ENCODE measurements at places on chromosomes 13 and 19.

DNA sequence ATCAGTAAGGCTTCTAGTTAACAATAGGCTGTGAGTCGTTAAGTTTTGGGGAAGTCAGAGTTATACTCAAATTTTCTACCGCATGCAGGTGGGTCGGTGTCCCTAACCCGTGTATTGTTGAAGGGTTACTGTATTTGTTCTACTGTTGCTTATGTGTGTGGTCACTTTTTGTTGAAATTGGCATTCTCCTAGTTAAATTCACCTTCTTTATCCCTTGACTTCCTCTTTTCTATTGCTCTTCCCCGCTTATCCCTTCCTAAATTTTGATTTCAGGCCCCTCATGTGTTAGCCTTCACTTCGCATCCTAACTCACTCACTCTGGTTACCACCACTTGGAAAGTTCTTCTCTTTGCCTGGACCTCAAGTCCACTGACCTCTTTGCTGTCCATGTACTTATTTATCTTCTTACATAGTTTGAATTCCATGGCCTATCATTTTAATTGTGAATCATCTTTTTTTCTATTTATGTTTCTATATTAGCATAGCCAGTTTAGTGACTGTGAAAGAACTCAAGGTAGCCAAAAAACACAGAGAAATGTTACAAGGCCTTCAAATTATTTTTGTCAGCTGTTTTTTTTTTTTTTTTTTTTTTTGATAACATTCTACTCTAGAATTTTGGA, 52.9 kb downstream of the NDFIP2 start:
- peak; percentile 5 for DNase-seq

- no peak for DNase-seq
Observed at GRCh38 chr13:94269557-94269956, 209.9 kb downstream of the DCT start.

DNA sequence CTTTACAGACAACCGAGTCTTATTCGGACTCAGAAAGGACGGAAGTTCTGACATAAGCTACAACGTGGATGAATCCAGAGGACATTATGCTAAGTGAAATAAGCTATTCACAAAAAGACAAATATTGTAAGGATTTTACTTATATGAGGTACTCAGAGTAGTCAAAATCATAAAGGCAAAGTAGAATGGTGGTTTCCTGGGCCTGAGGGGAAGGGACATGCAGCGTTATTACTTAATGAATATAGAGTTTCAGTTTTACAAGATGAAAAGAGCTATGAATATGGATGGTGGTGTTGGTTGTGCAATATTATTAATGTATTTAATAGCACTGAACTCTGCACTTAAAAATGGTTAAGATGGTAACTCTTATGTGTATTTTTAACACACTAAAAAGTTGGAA, 419.1 kb upstream of the SGCG start:
- no peak for DNase-seq

GRCh38 chr13:111327730-111328573, 7.5 kb downstream of the TEX29 start:
- DNase-seq: no peak

DNA sequence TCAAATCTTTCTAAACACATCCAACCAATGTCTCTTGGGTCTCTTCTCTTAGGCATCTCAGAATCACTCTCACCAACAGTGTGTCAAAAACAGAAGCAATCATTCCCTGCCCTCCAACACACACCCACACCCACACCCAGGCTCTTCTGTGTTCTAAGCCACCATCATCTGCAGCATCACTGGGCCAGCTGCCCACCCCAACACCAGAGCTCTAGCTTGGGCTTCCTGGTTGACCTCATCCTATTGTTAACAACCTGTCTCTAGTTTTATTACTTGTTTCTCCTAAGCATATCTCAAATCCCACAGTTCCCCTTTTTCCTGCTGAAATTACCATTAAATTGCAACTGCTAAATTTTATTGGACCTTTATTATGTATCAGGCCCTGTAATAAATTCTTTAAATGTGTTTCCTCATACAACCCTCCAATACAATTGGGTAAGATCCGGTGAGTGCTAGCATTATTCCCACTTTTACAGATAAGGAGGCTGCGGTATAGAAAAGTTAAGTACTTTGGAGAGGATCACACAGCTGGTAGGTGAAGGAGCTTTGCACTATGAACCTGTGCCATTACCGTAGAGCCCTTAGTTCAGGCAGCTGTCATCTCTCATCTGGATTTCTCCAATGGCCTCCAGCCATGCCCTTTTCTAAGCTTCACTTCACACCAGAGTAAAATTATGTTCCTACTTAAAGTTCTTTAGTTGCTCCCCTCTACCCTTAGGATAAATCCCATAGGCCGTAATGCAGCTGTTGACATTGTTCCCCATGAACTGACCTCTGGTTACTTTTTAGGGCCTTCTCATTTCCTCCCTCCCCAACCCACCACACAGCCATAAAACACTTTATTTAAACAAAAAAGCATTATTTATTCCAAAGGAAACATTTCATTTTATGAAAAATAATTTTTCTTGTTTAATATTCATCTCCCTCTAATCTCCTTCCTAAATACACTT, 227.7 kb downstream of the B3GLCT start:
- no peak for DNase-seq

DNA sequence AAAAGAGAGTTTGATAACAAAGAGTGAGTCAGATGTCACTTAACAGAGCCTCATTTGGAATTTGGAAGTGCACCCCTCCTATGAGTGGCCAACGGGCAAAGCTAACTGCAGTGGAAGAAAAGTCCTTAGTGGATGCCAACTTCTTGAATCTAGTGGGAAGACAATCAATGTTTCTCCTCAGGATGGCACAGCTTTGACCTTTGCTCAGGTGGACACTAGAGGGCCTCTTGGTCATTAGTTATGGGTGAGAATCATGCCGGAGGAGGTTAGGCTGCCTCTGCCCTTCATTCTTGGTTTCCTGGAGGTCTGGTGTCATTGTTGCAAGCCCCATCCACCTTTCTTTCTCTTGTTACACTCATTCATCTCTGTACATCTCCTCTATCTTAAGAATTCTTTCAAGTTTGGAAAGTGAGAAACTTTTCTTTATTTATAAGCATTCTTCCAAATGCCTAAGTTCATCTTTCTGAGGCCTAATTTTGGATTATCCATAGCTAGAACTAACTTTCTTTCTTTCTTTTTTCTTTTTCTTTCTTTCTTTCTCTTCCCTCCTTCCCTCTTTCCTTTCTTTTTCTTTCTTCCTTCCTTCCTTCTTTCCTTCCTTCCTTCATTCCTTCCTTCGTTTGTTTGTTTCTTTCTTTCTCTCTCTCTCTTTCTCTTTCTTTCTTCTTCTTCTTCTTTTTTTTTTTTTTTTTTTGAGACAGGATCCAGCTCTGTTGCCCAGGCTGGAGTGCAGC, 327.2 kb upstream of the TSHZ3 start:
- no peak for DNase-seq

GRCh38 chr19:13093407-13094105, 9.1 kb downstream of the LYL1 start:
- peak; percentile 95 for DNase-seq

DNA sequence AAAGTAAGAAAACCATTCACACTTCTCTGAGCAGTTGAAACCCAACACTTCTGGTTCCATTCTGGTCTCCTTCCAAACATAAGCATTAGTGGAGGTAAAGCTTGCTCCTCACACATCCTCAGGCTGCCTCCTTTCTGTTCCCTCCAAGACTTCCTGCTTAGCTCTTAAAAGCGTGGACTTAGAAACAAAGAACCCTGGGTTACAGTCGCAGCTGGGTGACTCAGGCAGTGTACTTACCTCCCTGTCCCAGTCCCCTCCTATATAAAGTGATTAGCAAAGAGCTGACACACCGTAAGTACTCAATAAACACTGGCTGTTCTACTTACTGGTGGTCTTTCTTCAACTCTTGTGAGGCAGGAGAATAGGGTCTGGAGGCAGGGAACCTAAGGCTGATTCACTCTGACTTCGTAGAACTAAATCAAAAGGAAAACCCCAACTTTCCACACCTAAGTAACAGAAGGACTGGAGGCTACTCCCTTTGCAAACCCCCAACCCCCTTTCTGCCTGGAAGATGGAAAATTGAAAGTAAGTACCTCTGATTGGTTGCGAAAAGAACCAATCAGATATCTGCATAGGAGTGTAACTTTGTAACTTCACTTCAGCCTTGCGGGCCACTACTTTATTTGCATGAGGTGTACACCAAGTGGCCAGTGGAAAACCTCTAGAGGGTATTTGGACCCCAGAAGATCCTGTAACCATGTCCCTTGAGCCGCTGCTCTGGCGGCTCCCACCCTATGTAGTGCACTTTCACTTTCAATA, 165.4 kb downstream of the SUCLA2 start:
- DNase-seq: no peak

GRCh38 chr13:74046431-74046830, 87.8 kb downstream of the KLF12 start:
- no peak for DNase-seq

GRCh38 chr19:41427647-41428480, 690 bp upstream of the B3GNT8 start:
- peak; percentile 48 for DNase-seq

DNA sequence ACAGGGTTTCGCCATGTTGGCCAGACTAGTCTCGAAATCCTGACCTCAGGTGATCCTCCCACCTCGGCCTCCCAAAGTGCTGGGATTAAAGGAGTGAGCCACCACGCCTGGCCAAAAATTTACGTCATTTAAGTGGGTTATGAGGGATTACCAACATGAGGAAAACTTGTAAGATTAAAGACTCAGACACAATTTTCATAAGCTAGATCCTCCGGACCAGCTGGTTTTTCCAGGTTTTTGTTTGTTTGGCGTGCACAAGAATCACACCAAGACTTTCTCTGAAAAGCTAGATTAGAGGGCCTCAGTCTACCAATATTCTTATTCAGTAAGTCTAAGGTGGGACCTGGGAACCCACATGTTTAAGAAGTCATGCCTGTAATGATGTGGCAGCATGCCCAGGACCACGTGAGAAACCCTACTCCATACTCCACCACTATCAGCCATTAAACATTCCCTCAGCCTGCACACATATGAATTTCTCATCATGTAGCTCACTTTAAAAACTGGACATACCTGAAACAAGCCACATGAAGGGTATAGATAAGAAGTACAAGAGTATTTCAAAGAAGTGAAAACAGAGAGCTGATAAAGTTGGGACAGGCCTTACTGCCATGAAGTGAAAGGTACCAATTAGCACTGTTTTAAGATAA, 25.7 kb downstream of the DIAPH3 start:
- no peak for DNase-seq

DNA sequence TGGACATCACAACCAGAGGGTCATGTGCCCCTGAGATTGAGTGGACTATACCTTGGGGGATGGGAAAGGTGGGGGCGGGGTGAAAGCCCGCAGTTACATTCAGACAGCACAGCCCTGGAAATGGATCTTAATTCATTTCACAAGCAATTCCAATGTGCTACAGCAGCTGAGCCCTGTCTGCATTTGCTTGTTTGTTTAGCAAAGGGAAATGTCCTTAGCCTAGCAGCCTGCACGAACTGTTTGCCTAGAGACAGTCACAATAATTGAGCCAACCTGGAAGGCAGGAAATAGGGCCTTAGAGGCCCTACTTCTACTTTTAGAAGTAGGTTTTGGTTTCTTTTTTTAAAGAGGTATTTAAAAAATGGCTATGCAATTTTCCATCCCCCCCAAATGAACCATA, 177.3 kb upstream of the KL start:
- peak; percentile 25 for DNase-seq

GRCh38 chr19:40331052-40331451, 17.1 kb downstream of the C19orf47 start:
- DNase-seq: no peak

DNA sequence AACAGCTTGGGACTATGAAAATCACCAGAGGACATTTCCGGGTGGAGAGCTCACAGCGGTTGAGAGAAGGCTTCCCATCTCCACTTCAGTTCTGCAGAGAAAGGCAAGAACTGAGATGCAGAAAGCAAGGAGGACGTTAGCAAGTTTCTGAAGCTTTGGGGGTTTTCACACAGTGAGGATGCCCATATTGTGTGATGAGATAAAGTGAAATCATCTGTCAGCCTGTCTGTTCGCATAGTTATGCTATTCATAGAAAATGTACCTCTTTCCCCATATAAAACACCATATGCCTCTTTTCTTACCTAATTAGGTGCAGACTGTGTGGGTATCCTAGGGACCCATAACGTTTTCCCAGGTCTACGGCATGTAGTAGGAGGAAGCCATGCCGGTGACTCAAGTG, 27.5 kb downstream of the ZIC5 start:
- DNase-seq: no peak

GRCh38 chr13:23392925-23393645, 40.4 kb downstream of the SACS start:
- DNase-seq: no peak

GRCh38 chr19:9406798-9407352, 28.5 kb downstream of the ZNF266 start:
- DNase-seq: peak; percentile 93

DNA sequence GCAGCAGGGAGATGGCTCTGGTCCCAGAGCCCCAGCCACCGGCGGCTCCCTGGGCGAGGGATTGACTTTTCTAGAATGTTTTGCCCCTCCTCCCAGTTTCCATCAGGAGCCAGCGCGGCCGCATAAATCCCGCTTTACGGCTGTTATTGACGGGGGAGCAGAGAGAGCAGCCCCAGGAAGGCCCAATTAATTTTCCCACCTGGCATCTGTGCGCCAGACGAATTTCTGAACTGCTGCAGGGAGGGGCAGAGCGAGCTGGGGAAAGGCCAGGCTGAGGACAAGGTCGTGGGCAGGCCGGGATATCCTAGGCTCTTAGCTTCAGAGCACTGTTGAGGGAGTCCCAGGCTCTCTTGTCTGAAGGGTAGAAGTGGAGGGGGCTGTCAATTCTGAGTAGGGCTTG, 24.7 kb downstream of the ZNRF4 start:
- no peak for DNase-seq

- DNase-seq: no peak
Observed at GRCh38 chr19:34179066-34179465, 6.8 kb downstream of the LSM14A start.

- no peak for DNase-seq
Observed at GRCh38 chr19:18304208-18304457, 18.7 kb downstream of the LSM4 start.

- no peak for DNase-seq
Observed at GRCh38 chr13:108352599-108352998, 83.1 kb downstream of the TNFSF13B start.

GRCh38 chr19:6467384-6467783, 3.3 kb downstream of the CRB3 start:
- no peak for DNase-seq

- peak; percentile 84 for DNase-seq
Observed at GRCh38 chr19:53037101-53038097, 7.1 kb upstream of the ERVV-2 start.

DNA sequence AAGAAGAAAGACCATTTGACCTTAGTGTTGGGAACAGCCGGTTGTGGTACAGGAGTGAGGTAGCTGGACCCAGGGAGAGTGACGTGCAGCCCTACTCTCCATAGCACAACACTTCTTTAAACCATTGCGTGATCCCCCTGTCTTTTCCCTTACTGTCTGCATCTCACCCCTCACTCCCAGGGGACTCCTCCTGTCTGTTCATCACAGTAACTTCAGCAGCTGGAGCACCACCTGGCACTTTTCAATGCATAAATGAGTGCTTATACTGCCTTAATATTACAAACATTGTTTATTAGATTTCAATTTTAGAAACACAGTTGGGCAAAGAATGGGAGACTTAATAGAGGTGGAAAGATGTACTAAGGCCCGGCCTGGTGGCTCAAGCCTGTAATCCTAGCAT, 285.5 kb downstream of the UQCRFS1 start:
- no peak for DNase-seq
